ENCODE measurements at places on chromosomes 5 and 9.

- DNase-seq: no peak
Measured at GRCh38 chr9:7861086-7861485, 61.5 kb upstream of the DMAC1 start.

DNA sequence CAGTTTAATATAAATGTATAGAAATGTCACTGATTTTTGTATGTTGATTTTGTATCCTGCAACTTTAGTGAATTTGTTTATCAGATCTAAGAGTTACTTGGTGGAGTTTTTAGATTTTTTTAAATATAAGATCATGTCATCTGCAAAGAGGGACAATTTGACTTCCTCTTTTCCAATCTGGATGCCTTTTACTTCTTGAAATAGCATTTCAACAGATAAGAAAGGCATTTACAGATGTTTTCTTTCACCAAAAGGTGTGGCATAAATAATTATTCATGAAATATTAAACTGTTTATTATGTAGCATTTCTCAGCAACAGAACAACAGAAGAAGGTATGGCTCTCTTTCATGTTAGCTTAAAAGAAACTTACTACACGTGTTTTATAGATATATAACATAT, 34.9 kb upstream of the NIPBL start:
- no peak for DNase-seq

- DNase-seq: peak; percentile 75
Measured at GRCh38 chr5:155728857-155729683, 597.9 kb upstream of the SGCD start.

DNA sequence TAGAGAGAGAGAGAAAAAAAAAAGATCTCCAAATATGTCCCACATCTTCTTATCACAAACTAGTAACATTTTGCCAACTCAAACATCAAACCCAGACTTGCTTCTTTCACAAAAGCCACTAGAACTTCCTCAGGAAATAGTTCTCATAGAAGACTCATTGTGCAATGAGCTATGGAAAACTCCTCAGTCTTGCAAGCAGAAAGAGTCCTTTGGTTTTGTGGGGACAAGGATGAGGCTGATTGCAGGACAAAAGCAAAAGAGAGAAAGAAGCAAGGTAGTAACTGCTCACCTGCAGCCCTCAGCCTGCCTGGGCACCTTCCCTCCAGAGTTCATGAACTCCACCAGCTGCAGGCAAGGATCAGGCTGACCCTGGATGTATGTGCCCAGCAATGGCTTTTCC, 399.0 kb downstream of the IRX1 start:
- no peak for DNase-seq

GRCh38 chr5:161085056-161085455, 233.0 kb upstream of the ATP10B start:
- no peak for DNase-seq

DNA sequence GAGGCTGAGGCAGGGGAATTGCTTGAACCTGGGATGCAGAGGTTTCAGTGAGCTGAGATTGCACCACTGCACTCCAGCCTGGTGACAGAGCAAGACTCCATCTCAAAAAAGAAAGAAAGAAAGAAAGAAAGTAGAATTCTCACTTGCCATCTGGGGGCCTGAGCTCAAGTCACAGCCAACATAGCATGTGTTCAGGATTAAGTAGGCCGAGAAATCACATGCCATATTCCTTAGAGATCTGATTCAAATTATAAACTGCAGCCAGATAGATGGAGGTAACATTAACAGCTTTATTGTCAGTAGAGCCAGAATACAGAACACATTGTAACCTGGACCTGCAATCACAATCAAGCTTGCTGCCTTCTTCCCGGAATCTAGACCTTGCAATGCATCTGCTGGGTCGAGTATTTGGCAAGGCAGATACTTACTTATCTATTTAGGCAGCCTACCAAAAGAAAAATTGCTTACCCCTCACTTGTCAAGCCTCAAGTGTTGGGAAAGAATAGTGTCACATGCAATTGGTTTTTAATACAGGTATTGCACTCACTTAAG, 173.7 kb downstream of the CPLANE1 start:
- no peak for DNase-seq

GRCh38 chr5:59097116-59097515, 514.2 kb downstream of the RAB3C start:
- no peak for DNase-seq

GRCh38 chr9:3251309-3251708, 274.5 kb downstream of the RFX3 start:
- DNase-seq: no peak

- DNase-seq: no peak
Measured at GRCh38 chr5:133520062-133520461, 92.3 kb downstream of the FSTL4 start.

DNA sequence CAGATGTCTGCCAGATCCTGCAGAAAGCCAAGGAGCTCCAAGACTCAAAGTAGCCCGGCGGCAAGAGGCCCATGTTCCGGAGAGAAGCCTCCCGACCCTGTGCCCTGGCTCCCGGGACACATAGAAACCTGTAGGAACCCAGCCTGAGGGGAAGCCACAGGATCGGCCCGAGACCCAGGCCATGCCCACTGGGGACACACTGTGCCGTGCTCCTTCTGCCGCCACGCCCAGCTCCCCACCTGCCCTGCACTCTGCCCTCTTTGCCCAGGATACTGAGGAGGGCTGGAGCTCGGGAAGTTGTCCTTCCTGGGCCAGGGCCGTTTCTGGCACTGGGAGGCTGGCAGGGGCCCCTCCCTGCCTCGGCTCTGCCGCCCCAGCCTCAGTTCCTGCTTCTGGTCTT, 10.5 kb upstream of the ENDOG start:
- no peak for DNase-seq

- no peak for DNase-seq
Measured at GRCh38 chr9:13061390-13061789, 218.1 kb downstream of the MPDZ start.

GRCh38 chr5:142549834-142550233, 136.1 kb downstream of the FGF1 start:
- no peak for DNase-seq

DNA sequence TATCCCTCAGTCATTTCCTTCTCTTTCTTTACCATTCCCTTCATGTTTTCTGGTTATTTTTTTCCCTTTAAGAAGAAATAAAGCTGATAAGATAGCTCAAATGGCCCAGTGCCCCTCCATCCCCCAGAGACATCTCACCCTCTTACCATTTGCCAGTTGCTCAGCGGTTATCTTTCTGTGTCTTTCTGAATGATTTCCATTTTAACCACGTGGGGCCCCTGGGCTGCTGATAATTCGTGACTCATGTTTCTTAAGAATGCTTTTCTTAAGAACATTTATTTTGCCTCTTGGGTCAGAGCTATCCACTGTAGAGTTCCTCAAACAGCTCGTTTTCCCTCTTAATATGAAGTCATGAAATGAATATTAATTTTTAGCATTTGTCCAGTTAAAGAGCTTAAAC, 147.8 kb downstream of the MAST4 start:
- DNase-seq: peak; percentile 70

DNA sequence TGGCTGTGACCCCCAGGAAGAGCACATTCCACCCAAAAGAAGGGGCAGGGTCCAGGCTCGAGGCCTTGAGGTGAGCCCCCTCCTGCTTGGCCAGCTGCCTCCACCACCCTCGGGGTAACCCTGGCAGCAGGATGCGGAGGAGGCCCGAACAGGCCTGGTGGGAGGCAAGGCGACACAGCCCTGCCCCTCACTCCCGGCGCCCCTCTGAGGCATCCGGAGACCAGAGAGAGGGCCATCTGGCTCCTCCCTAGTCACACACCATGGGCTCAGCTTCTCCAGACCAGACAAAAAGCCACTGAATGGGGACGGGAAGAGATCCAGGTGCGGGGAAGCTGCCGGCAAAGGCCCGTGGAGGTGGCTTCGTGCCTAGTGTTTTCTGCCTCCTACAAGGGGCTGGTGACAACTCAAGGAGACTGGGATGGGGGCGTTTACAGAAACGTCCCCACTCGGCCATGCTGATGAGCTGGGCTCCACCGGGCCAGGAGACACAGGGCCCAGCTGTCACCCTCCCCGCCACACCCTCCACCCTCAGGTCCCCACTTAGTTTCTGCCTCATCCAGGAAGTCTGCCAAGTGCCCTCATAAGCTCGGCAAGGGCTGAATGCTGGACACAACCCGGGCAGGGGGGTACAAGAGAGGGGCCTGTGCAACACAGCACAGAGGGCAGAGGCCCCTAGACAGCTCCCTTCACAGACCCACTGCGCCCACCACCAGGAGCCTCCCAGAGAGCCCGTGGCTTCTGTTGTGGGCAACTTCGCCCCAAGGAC, 41.9 kb downstream of the NACC2 start:
- peak; percentile 52 for DNase-seq

GRCh38 chr9:27118916-27119315, 9.9 kb downstream of the TEK start:
- DNase-seq: no peak

DNA sequence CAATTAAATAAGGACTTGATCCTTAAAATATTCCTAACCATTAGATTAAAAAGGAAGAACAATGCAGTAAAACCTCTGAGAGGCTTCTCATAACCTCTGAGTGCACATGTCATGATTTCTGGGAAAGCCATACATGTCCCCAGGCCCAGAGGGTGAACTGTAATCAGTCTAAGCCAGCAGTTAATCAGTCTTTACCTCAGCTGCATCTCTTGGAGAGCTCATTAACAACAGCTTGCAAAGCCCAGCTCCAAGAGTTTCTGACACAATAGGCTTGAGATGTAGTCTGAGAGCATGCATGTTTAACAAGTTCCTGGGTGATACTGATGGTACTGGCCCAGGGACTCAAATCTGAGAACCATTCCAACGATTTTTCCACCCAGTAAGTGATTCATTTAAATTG, 392.1 kb downstream of the DNAH5 start:
- DNase-seq: no peak

- no peak for DNase-seq
Measured at GRCh38 chr9:111263116-111263515, 66.9 kb downstream of the OR2K2 start.

GRCh38 chr5:139678751-139679750, 30.9 kb downstream of the CXXC5 start:
- DNase-seq: peak; percentile 41

GRCh38 chr9:94081864-94082463, 2.3 kb upstream of the PTPDC1 start:
- DNase-seq: no peak

DNA sequence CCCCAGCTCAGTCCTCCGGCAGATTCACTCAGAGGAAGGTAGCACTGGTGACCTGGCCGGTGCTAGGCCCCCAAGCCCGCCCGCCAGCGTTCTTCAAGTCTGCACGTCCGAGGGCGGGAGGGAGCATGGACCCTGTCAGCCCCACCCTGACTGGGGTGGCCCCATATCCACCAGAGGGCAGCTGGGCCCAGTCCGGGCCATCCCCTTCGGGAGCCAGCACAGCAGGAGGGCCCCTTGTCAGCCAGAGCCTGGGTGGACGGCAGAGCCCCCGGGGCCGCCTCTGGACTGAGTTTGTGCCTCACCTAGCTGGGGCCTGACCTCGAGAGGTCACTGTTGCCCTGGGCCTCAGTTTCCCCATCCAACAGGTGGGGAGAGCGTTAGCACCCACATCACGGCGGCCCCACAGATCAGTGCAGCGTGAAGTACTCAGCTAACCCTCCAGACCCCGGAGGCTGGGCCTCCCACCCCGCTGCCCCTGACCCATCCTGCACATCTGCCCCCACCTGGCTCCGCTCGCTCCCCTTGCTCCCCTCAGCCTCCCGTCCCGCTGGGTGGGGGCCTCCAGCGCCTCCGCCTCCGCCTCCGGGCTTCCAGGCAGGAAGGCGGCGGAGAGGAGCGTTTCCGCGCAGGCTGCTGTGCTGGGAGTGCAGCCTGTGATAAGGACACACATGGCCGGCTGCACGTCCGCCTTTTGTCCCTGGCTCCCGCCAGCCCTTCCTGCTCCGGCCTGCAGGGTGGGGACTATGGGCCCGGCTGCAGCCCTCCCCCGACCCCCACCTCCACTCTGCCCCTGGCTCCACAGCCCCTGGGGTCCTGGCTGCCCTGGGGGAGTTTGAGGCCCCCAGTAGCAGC, 16.6 kb upstream of the EGFL7 start:
- DNase-seq: peak; percentile 89

DNA sequence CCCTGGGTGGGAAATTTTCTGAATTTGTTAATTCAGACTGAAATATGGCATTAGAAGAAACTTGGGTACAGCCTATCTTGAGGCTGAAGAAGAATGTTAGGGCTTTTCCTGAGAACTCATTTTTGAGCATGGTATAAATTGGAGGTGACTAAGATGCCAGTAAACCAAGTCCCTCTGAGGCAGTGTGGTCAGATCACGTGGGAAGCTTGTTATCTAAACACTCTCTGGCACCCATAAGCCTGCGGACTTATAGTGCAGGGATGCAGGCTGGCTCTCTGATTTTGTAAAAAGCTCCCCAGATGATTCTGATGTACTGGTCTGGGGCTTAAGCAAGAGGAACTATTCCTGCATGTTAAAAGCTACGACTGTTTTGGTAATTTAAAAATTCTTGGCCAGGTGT, 34.3 kb downstream of the MTMR12 start:
- DNase-seq: no peak

DNA sequence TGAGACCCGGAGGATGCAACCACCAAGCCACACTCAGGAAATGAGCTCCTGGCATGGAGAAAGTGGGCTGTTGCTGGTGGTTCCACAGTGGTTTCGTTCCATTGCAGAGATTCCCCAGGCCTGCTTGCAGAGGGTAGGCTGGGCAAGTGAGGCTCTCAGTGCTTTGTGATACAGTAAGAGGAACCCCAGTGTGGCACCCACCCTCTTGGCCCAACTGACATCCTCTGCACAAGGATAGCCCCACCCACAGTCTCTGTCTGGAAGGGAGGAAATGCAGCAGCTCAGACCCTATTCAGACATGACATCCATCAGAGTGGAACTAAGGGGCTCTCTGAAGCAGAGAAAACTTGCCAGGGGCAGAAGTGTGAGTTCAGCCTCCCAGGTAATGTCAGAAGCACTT, 69.6 kb upstream of the FSTL4 start:
- DNase-seq: no peak

GRCh38 chr5:111159845-111160244, 64.3 kb upstream of the CAMK4 start:
- no peak for DNase-seq

DNA sequence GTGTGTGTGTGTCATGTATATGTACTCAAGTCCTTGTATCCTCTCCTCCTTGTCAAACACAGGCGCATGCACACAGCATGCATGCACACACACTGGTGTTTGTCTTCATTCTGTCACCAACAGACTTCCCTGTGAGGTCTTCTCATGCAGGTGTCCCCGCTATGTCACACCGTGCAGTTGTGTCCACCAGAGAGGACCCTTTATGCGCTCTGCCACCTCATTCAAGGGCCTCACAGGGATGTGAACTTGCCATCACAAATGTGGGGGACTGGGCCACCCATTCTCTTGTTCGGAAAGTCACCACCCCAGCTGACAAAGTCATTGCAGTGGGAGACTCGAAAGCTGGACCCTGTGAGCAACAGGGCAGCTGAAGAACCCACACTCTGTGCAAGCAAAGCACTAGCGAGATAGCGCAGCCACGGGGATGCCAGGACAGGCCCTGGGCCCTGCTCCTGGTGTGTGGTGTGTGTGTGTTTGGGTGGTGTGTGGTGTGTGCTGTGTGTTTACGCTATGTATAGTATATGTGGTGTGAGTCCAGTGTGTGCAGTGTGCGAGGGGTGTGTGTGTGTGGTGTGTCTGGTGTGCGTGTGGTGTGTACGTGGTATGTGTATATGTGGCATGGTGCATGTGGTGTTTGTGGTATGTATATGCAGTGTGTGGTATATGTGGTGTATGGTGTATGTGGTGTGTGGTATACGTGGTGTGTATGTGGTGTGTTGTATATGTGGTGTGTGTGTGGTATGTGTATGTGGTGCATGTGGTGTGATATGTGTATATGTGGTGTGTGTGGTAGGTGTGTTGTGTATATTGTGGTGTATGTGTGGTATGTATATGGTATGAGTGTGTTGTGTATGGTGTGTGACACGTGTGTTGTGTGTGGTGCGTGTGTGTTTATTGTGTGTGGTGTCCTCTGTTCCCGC, 30.9 kb upstream of the NXNL2 start:
- no peak for DNase-seq

All from left ventricle myocardium superior (tissue), 1 donor.